ENCODE measurements at places on chromosomes 11 and 22.

DNA sequence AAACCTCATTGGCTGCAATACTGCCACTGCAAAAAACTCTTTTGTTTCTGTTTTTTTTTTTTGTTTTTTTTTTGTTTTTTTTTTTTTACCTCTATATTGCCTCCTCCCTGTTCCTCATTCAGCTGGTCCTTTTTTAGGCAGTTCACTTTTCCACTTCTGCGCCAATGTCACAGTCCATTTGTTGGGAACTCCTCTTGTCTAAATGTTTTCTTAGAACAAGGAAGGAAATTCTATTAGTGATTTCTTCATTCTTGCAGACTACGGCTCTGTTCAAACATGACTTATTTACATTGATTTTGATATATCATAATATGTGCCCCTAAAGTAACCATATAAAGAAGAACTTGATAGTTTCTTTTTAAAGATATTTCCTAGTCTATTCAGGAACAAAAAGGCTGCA lies 2.9 kb downstream of the FAM118B start:
- DNase-seq, result no peak

DNA sequence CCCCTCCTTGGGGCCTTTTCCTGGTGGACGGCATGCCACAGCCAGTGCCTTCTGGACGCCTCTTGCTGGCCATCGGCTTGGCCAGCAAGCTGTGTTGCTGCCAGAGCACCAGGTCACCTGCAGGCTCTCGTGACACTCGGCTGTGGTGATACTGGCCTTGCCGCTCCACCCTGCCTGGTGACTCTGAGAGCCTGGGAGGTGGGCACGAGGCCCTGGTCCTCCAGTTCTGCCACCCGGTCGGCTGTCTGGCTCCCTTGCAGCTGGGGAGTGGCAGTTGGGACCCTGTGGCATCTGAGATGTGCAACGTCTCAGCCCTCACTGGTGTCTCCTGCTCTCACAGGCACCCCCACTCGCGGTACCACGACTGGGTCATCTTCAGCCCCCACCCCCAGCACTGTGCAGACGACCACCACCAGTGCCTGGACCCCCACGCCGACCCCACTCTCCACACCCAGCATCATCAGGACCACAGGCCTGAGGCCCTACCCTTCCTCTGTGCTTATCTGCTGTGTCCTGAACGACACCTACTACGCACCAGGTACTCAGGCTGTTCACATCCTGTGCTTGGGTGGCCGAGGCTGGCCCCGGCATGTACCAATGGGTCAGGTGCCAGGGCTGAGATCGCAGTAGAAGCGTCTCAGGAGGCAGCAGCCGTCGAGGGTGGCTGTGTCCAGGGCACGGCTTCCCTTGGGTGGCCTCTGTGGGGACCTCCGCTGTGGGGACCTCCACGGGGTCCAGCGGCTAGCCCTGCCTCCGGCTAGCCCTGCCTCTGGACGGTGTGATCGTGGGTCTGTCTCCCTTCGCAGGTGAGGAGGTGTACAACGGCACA lies 26.0 kb downstream of the MUC2 start:
- DNase-seq, result no peak

- DNase-seq, result no peak
These were observed 15.3 kb upstream of the TEF start for GRCh38 chr22:41366323-41367029.

DNA sequence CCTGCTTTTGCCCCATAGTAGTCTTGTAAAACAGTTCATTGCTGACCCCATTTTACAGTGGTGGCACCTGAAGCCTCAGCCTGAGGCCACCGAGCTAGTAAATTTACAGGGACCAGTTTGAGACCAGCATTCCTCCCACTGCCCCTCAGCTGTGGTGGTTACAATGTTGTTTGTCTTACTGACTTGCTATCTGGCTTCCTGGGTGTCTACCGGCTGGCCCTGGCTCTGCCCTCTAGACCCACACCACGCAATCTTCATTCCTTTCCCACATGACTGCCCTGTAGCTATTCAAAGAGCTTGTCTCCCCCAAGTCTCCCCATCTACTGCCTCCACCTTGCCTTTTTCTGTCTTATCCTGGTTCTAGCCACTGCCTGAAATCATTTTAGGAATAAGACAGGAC lies 20.8 kb downstream of the PIK3IP1 start:
- no peak for DNase-seq

DNA sequence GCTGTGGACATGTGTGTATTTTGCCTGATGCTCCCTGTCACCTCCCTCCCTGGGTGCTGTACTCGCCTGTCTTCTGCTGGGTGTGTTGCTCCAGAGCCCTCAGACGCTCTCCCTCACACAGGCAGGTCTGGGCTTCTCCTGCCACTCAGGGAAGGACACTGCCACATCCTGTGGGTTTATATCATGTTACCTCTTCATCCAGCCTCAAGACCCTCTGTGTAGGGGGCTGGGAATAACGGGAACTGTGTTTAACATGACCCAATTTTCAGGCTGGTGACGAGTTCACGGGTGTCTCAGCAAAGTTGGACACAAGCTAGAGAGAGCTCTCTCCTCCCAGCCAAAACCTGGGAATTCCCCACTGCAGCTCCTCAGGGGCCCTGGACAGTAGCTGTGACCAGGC lies 24.6 kb downstream of the MYBPC3 start:
- no peak for DNase-seq

DNA sequence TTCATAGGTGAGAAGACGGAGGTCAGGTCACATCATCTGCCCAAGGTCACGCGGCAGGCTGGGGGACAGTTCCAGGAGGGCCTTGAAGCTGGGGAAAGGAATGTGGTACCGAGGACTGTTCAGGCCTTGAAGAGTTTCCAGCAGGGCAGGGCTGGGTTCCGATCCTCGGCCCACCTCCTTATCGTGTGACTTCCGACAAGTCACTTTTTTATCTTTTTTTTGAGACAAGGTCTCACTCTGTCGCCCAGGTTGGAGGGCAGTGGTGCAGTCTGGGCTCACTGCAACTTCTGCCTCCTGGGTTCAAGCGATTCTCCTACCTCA lies 623 bp downstream of the NDUFS8 start:
- DNase-seq, result peak; percentile 23

- DNase-seq, result no peak
These were observed 164.1 kb downstream of the ARHGAP42 start for GRCh38 chr11:100851147-100851546.

GRCh38 chr22:47050401-47051051 lies 288.1 kb downstream of the TBC1D22A start:
- DNase-seq, result no peak

DNA sequence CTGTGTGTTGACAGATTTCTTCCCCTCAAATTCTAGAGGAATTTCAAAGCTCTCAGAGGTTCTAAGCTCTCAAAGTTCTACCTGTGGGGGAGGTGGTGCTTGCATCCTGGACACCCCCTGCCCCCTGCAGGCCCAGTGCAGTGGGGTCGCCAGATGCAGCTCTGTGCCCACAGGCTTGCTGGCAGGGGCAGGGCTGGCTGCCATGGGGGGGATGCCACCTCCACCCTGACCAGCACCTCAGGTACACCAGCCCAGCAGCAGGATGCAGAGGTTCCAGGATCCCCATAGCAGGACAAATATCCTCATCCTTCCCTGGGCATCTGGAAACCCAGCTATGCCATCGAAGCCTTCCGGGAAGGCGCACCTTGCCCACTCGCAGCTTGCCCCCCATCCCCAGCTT lies 91.1 kb downstream of the BRD1 start:
- no peak for DNase-seq

DNA sequence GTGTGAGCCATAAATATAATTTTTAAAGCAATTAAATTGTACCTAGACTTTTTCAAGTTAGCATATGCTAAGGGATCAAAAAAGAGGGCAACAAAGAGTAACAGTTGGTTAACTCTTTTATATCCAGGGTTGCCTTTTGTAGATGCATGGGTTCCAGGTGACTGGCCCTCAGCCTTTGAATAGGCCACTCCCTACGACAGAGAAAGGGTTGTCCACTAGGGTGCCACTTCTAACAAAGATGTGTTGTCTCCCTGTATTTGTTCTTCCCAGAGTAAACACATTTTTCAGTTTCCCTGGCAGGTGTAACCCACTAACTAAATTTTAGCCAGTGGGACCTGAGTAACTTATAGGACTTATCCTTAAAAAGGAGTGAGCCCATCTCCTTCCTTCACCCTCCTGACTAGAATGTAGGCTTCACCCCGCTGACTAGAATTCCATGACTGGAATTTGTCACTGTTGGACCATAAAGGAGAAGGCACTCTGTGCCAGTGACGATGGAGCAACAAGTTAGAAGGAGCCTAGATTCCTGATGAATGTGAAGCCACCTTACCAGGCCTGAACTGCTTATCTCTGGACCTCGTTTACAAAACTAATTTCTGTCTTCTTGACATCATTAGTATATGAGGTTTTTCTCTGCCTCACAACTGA lies 16.6 kb downstream of the TUG1 start:
- DNase-seq, result no peak

DNA sequence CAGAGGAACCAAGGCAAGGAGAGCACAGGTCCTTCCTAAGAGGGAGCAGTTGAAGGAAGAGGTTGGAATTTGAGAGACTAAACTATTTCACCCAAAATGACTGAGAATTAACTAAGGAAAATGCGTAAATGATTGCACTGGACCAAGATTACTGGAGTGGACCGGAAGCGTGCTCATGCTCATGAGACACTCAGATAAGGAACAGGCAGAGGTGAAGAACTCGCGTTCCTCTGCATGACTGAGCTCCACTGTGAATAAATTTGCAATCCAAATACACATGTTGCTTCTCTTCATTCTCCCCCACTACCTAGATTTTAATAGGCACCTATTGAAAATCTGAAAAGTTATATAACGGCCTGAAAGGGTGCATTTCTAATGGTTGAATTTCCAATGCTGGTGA lies 207.0 kb downstream of the KIRREL3 start:
- no peak for DNase-seq

DNA sequence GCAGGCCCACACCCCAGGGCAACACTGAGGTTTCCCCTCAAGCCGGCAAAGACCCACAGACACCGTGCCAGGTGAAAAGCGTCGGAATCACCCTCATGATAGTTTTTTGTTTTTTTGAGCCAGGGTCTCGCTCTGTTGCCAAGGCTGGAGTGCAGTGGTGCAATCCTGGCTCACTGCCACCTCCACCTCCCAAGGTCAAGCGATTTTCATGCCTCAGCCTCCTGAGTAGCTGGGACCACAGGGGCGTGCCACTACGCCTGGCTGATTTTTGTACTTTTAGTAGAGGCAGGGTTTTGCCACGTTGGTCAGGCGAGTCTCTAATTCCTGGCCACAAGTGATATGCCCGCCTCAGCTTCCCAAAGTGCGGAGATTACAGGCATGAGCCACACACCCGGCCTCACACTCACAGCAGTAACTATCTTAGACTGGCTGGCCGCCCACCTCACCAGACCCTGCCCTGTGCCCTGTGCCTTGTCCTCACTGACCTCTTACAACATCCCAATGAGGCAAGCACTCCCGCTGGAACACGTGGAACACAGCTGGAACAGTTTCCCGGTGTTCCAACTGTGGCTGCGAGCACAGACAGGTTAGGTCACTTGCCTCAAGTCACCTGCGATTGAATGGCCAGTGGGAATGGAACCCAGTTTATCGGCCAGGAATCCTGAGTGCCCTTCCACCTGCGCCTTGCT lies 21.1 kb downstream of the LRRC10B start:
- no peak for DNase-seq
